Lung microvascular endothelial cell (primary cell): ENCODE measurements at places on chromosomes 5 and 9.
A peak's percentile ranks its signal among the peaks of the same experiment; 100 is the strongest.

GRCh38 chr5:60883229-60883628, 39.2 kb upstream of the ELOVL7 start:
- DNase-seq: peak; percentile 25

DNA sequence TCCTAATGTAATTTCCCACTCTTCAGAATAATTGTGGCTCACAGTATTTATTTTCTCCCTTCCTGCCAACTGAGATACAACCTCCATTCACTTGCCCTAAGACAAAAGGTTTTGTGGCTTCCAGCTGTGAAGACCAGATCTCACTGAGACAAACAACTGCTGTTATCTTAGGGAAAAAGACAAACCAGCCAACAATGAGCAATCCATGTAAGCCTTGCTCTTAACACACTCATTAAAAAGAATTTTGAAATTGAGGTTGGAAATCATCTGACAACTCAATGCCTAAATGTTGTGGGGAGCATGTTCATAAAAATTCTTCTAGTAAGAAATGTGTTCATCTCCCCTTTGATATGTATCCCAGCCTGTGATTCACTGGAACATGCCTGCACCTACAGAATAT, 132.9 kb downstream of the ADAMTSL1 start:
- DNase-seq: peak; percentile 69

- DNase-seq: no peak
Measured at GRCh38 chr5:173733425-173733824, 117.0 kb upstream of the BOD1 start.

DNA sequence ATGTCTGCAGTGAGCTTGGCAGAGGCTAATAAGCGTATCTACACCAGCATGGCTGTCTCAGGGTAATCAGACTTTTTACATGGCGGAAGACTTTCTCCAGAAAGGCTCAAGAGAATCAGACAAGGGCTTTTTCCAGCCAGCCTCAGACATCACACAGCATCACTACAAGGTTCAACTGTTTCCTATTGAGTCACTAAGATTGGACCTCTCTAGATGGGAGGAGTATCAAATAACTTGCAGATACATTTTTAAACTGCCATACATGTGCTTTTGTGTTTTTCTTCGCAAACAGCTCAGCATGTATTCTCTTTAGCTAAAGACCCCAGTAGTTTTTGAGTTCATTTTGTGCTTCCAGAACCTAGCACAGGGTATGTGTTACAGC, 22.9 kb upstream of the PIK3R1 start:
- no peak for DNase-seq

DNA sequence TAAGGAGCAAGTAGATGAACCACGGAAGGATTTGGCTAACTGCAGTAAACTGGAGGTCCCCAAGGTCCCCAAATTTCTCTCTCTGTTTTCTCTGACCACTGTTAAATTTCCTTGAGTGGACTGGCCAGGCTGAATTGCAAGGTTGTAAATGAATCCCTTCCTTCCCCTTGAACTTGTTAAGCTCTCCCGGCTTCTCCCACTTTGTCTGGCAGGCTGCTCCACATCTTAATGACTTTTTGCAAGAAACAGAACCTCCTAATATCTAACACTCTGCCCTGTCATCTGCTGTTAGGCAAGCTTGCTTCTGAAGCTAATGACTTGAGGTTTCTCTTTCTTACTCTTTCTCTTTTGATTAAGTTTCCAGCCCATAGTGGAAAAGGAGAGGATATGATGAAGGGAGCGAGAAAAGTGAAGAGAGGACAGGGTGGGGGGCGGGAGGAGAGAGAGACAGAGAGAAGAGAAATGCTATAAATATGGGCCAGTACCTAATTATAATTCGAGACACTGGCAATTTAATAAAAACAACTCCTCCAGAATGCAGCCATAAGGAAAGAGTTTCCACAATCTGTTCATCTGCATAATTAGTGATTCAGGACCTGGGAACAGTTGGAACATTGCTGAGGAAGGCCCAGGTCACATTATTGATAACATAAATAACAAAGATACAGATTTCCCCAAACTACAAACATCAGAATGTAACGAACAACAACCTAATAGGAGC, 437.3 kb upstream of the MPDZ start:
- no peak for DNase-seq

GRCh38 chr9:16718952-16719351, 151.5 kb downstream of the BNC2 start:
- no peak for DNase-seq

- DNase-seq: no peak
Measured at GRCh38 chr5:22908586-22908985, 55.4 kb upstream of the CDH12 start.

- peak; percentile 93 for DNase-seq
Measured at GRCh38 chr9:118522093-118523028, 818.2 kb downstream of the TLR4 start.

DNA sequence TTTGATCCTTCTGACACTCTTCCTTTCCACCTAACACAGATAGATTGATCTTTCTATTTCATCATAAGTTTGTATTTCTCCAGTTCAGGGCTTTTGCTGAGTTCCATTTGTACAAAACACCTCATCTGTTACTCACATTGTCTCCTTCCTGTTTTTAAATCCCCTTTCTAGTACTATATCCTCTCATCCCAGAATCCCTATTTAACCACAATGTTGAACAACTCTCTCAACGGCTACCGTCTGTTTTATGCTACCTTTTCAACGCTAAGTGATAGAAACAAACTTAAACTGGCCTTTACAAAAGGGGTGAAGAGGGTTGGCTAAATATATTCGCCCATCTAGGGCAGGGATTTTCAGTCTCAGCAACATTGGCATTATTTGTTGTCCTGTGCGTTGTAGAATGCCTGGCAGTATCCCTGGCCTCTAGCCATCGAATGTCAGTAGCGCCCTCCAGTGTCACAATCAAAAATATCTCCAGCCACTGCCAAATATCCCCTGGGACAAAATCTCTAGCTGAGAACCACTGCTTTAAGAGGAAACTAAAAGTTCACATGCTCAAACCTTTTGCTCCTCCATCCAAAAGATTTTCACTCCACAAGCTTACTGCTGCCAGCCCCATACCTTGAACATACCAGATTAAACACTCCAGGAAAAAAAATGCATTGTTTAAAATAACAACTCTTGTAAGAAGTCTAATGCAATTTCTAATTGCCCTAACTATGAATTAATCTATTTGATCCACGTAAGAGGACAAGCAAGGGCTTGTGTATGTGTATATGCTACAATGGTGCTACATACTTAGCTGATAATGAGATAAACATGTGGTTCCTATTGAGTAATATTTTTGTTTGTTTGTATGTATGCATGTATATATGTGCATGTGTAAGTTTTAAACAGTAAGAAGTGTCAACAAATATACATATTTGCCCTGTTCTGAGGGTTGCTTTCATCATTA, 344.0 kb downstream of the PTPRD start:
- DNase-seq: peak; percentile 62

DNA sequence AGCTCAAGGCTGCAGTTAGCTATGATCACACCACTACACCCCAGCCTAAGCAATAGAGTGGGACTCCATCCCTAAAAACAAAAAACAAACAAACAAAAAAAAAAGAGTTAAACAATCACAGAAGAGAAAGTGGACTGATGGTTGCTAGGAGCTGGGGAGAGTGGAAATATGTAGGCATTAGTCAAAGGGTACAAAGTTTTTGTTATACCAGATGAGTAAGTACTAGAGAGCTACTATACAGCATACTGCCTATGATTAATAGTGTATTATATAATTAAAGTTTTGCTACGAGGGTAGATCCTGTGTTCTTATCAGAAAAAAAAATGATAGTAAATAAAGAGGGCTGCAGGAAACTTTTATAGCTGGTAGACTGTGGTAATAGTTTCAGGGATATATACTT, 538.6 kb downstream of the ELAVL2 start:
- DNase-seq: no peak

DNA sequence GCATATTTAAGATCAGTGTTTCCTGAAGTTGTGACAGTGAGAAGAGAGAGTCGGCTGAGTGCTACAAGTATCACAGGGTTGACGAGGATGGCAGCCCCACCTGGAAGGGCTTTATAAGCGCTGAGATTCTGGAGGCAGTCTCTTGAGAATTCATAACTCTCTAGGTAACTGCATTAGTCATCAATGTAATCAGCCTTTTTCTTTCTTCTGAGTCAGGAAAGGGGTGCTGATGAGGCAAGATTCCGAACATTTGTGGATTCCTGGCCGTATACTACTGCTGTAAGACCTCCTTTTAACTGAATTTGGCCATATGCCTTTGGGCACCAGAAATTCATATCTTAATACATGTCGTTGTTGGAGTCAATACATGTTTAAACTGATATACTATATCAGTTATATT, 6.6 kb upstream of the RNF20 start:
- DNase-seq: no peak

DNA sequence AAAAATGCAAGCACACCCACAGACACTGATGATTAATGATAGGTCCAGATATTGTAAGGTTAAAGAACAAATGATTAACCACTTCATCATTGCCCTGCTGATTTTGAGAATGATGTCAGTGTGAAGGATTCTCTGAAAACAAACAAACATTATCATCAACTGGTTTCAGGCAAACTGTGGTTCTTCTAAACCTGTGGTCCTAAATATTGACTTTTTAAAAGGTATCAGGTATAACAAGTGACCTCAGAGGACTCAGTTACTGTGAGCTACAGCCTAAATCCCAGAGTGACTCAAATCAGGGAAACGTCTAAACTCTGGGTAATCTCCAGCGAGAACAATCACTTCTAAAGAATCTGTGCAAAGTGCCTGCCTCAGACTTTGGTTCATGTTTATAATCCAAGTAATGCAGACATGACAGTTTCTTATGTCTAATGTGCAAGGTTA, 172.3 kb upstream of the CDH6 start:
- DNase-seq: no peak

DNA sequence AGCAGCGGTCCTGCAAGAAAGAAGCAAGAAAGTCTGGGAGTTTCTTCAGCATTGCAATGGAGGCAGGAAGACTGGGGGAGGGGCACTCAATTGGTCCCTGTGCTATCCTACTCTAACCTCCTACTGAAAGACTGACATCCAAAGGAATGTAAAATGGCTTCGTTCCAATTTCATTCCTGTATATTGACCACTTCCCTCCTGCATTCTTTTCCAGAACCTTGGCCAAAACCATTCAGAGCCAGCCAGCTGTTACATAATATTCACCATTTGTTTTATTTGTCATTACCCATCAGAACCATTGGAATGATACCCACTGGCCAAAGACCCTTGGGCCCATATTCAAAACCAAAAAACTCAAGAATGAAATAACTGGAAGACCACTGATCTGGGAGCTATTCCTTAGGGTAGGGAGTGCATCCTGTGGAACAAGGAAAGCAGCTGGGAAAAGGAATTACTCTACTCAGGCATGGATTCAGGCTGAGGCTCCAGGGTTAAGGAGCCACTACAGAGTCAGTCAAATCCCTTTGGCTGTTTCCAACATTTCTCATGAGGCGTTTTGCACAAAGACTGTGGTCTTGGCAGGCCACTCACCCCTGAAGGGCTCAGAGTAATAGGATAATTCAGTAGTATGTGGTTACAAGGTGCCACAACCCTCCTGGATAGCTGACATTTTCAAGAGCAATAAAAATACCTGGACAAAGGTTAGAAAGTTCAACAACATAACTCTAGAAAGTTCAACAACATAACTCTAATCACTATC, 148.7 kb upstream of the SLC1A3 start:
- DNase-seq: peak; percentile 51

DNA sequence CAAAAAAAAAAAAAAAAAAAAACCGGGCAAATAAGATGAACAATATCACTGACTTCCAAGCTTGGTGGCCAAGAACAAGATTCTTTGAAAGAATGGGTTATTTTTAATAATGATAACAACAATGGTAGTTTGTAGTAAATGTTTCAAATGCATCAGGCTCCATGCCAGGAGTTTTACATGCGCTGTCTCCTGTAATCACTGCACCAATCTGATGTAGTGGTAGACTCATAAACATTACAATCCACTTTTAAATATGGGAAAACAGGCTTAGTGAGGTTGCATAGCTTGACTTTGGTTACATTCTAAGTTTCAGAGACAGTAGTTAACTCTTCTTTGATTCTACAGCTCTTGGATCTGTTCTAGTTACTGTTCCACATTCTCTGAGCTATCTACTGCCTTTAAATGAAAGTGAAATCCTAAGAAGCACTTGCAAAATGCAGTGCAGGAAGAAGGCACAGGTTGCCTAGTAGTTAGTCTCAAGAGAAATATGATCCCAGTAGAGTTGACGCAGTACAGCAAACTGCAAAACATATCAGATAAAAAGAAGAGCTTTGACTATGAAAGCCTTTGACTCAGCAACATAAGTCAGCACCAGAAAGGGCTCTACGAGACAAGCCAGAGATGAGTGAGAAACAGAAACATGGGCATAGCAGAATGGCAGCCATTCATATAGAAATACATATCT, 62.1 kb downstream of the PDE4D start:
- no peak for DNase-seq

- no peak for DNase-seq
Measured at GRCh38 chr9:92003308-92004044, 53.4 kb upstream of the ROR2 start.

GRCh38 chr5:134100283-134101091, 14.0 kb upstream of the TCF7 start:
- DNase-seq: no peak

DNA sequence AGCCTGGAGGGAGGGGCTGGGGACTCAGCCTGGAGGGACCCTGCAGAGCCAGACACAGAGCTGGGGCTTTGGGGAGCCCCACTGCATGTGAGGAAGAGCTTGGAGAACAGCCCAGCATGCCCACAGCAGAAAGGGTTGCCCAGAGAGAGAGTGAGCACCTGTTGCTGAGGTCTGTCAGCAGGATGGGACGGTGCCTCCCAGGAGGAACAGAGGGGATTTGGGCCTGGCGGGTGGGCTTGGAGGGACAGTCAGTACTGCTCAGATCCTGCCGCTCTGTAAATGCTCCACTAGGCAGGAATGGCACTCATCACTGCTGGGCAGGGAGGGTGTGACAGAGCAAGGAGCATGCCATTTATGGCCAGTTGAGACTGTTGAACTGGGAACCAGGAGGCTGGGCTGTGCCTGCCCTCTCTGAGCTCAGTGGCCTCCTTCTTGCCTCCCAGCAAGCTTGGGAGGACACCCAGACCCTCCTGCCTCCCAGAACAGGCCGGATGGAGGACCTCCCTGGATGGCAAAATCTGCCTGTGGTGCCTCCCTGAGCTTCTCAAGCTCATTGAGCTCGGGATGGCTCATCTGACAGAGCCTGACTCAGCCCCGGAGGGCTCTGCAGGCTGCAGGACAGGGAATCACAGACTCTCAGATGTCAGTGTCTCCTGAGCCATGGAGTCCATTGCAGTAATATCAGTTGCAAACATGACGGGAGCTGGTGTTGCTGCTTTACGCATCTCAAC, 786 bp upstream of the HRCT1 start:
- no peak for DNase-seq
